Activated CD8-positive, alpha-beta memory T cell treated with anti-CD3 and anti-CD28 coated beads for 1 hour (primary cell): ENCODE measurements at places on chromosomes 2 and 18.

DNA sequence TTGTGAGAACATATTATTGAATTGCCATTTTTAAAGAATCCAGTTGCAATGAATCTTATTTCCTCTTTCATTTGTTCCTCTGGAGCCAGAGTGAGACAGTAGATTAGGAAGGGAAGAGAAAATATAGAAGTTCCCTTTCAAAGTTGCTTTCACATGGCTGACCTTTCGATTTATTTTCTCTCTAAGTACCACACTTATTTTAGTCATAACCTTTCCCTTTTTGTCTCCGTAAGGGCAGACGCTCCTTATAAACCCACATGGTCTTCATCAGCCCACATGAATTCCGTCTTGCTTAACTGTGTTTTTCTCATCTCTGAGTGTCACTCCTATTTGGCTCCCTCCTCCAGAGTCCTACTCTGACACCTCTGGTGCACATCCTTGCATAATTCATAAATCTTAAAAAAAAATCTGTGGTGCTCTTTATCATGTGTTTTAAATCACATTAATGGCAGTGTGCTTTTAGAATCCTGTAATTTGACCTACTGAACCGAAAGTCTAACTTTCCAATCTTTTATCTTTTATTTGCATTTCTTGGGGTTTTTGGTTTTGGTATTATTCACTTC is 38.5 kb upstream of the ZNF396 start:
- DNase-seq: no peak

GRCh38 chr18:43031169-43031568 is 84.3 kb downstream of the RIT2 start:
- DNase-seq: no peak

DNA sequence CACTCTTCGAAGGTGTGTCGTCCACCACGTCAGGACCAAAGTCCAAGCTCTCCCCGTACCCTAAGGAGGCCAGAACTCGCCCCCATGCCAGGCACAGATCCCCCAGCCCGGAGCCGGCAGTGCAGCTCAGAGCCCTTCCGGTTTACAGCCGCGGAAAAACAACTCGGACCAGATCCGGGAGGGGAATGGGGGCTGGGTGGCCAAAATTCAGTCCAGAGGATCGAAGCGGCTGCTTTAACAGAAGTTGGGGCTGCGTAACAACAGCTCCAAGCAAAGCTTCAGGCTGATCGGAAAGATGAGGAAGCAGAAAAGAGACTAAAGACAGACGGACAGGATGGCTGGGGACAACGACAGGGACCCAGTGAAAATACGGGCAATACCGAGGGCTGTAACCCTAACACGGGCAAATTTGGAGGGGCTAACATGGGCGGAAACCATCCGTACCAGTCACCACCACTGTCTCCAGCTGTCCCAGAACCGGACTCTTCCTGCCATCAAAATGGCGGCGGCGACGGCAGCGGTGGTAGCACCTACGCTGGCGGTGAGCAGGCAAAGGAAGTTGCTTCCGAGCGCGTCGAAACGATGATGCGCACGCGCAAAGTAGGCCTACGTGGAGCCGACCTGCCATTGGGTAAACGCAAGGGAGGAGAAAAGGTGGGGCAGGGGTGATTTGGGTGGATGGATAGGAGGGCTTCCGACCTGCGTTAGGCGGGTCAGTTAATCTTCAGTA is at the start of gene MMADHC:
Gene MMADHC (minus strand): TSS at position 556 of the 730 bp plus-strand sequence. CDS start 678 bp downstream, outside the sequence.
- DNase-seq: peak; percentile 86

DNA sequence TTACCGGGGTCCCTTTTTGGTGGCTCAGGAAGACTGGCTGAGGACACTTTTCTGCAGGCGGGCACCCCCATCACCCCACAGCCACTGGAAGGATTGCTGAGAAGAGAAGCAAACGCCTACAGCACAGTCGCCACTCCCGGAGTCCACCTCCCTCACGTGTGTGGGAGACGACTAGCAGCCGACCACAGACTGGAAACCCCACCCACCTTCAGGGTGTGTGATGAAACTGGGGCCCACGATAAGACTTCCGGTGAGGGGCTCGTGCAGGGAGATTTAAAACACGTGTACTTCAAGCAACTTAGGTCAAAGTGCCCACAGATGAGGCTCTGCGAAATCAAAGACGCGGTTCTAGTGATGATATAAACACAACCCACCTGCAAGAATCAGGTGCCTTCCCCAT is 26.3 kb downstream of the MBP start:
- DNase-seq: peak; percentile 62

DNA sequence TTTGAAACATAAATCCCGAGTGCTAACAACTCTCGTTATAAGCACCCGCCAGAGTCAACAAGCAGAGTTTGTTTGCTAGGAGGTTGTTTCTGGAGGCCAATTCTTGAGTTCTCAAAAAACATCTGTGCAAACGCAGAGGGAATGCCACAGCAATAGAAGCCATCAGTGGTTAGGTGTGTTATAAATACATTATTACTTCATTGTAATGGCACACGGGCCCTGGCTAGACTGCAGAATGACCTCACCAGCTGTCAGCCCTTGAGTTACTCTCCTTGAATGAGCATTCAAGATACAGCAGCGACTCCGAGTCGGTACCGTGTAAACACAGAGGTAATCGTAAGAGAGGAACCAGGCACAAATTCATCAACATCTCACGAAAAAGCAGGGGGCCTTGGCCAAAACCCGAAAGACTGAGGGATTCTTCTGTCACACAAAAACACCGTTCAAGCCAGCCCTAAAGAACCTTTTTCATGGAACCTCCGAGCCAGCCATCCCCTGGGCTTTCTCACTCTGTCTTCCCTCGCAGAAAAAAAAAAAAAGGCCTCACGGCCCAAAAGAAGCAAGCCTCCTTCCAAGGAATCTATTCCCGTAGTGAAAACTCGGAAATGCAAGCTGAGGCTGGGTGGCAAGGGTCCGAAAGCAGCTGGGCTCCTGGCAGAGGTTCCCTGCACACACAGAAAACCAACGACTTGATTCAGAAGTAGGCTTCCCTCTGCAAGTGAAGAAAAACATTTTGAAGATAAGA is 133.7 kb upstream of the MEIS1 start:
- no peak for DNase-seq

GRCh38 chr2:161424394-161424769 is 8.3 kb downstream of the TBR1 start:
- DNase-seq: no peak

GRCh38 chr2:234464291-234464645 is 32.6 kb downstream of the ARL4C start:
- DNase-seq: no peak

GRCh38 chr18:77366720-77367641 is 117.3 kb downstream of the GALR1 start:
- DNase-seq: no peak

- no peak for DNase-seq
Observed at GRCh38 chr18:23640052-23640451, 22.7 kb downstream of the ANKRD29 start.

- no peak for DNase-seq
Observed at GRCh38 chr18:48780913-48781162, 169.9 kb downstream of the SMAD7 start.

DNA sequence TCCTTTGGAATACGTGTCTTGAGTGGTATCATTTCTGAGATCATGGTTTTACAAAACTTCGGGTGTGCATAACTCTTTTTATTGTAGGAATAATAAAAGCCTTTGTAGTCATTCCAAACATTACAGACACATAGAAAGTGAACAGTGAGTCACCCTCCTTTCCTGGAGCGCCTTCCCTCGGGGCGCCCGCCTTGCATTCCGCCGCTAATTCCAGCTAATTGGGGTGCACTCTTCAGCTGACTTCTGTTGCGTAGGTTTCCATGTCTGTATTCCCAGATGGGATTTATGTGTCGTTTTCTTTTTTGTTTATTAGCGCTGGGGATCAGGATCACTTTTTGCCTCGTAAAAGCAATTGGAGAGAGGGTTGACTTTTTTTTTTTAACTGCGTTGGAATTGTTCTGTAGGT is 18.7 kb downstream of the SH3BP4 start:
- no peak for DNase-seq

DNA sequence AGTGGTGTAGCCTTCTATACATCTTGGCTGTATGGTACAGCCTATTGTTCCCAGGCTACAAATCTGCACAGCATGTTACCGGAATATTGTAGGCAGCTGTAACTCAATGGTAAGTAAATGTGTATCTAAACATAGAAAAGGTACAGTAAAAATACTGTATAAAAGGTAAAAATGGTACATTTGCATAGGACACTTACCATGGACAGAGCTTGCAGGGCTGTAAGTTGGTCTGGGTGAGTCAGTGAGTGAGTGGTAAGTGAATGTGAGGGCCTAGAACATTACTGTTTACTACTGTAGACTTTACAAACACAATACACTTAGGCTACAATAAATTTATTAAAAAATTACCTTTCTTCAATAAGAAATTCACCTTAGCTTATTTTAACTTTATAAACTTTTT is 3.7 kb upstream of the MRPS9 start:
- DNase-seq: no peak

- DNase-seq: no peak
Observed at GRCh38 chr18:76686737-76687231, 135.6 kb upstream of the ZNF236 start.
